ENCODE measurements at places on chromosomes 2 and 18. TPM values are rescaled to one million over a fixed set of nuclear protein-coding genes. Genes with fewer than 3 reads are reported as not detected.

The ANKRD53 gene
- total RNA-seq = 1.5 TPM

GRCh38 chr18:65398347-65399075 lies 352.3 kb upstream of the CDH7 start:
- no peak for DNase-seq

- DNase-seq = no peak
Measured at GRCh38 chr18:44799382-44799906, 118.8 kb downstream of the SETBP1 start.

DNA sequence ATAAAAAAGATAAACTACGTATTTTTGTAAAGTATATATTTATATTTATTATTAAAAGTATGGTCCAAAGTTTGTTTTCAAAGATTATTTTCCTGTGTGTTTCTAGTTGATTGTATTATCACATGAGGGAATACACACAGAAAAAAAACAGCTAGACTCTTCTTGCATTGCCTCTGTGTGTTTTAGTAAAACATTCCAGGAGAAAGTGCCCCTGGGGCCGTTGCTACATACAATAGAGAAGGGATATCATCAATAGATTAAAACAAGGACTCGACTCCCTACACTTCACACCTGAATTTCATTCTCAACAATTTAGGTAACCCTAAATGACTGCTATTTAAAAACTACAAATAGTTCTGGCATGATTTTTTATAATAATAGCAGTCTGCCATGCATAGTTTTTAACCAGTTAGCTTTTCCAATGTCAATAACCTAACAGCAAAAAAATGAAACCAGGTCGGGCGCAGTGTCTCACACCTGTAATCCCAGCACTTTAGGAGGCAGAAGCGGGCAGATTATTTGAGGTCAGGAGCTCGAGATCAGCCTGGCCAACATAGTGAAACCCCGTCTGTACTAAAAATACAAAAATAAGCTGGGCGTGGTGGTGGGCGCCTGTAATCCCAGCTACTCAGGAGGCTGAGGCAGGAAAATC lies 171.3 kb downstream of the DNAH6 start:
- no peak for DNase-seq

GRCh38 chr2:171514908-171515582 lies 7.2 kb upstream of the CYBRD1 start:
- DNase-seq = no peak

- DNase-seq = no peak
Measured at GRCh38 chr2:233990261-233990798, 60.2 kb upstream of the SPP2 start.

- DNase-seq = no peak
Measured at GRCh38 chr2:8488001-8488738, 193.7 kb upstream of the ID2 start.

DNA sequence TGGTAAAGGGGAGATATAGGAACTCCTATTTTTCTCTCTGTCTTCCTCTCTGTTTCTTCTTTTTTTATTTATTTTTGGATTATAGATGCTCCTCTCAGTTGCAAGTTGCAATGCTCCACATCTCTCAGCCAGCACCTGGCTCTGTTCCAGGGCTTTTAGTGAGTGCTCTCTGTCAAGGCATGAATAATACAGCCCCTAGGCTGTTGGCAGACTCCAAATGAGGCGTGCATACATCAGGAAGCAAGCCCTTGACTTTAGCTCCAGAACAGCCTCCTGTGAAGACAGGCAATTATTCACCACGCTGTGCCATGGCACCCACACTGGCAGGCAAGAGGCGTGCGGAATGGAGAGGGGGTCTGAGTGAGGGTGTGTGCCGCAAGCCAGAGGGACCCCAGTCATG lies 228.1 kb upstream of the PXDN start:
- no peak for DNase-seq

The ARHGAP28 gene
- 2.9 TPM for total RNA-seq

The HOXD4 gene
- 4.5 TPM for total RNA-seq

- DNase-seq = peak; percentile 87
Measured at GRCh38 chr2:46471-47345, at the start of gene FAM110C. FAM110C (minus strand) TSS chr2:46505; CDS start chr2:46385, 120 bp downstream.

DNA sequence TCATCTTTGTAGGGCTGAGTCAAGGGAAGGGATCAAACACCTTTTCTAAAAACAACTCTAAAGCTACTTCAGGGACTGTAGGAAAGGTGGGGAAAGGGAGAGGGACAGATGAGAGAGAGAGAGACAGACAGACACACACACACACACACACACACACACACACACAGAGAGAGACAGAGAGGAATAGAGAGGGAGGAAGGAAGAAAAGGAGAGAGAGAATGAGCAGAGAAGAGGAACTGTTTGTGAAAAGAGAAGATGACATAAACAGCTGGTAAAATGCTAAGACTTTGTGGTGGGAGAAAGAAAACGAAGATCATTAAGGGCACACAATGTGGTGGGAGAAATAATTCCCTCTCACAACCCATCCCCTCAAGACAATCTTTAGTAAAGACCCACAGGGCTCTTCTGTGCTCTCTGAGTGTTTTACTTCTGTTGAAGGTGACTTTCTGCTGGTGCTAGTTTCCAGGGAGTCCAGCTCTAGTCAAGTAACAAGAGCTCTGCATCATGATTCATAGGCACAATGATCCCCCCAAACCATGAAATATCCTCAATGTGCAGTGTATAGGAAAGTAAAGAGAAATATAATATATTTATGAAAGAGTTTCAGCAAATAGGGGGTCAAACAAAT lies 77.2 kb upstream of the STK17B start:
- no peak for DNase-seq

- DNase-seq = no peak
Measured at GRCh38 chr18:63079114-63079513, 240.5 kb downstream of the BCL2 start.

The SERPINB4 gene
- total RNA-seq = not detected

DNA sequence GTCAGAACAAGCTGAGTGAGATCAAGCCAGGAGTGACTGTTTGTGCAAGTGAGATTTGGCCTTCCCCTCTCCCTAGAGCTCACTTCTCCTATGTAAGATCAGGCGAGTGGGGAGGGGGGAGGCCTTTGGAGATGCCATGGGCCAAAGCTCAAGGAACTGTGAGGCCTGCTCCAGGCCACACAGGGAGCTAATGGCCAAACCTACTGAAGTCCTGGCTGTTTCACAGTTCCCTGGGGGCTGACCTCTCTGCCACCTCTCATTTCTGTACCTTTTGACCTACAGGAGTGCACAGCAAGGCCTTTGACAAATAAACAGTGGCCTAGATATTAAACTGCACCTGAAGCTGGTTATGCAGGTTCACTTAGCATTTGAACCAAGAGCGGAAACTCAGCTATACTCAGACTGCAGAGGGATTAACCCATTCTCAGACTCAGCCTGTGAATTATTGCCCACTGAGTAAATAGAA lies 235.0 kb upstream of the NT5C1B start:
- no peak for DNase-seq

The GALNT13 gene
- total RNA-seq = 0.65 TPM

DNA sequence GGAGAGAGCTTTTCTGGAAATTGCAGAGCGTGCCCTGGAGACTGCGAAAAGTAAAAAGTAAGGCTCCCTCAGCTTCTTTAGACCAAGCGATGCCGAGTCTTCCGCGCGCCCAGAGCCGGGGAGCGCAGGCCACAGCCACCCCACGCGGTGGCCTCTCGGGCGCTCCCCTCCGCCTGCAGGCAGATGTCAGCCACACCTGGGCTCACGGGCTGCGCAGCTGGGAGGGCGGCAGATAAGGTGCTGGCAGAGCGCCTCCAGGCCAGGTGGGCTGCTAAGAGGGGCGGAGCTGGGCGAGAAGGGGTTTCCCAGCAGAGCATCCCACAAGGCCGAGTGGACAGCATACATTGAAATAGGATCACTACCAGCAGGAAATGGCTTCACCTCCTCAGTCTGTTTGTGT lies 81.7 kb downstream of the ARHGEF4 start:
- no peak for DNase-seq

DNA sequence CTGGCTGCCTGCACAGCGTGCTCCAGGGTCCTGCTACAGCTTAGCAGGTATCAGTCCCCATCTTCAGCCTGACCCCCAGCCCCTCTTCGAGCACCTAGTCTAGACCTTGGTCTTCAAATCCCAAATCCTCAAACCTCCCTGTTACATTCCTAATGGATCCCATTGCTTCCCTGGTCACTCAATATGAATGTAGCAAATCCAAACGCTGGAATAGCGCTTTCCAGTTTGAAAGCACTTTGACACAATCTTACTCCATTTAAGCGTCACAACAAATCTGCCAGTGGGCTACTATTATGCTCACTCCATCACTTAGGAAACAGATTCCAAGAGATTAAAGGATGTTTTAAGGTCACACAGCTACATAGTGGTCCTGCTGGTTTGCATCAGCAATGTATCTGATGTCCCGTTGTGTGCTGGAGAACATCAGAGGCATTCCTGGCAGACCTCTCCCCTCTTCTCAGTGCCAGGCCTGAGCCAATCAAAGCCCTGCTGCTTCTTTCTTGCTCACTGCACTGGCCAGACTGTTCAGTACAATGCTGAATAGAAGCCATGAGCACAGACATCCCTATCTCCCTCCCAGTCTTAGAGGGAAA lies 11.1 kb upstream of the INO80C start:
- DNase-seq = no peak

- DNase-seq = no peak
Measured at GRCh38 chr2:239406316-239406995, 5.6 kb upstream of the HDAC4 start.

GRCh38 chr18:80097201-80097600 lies 11.9 kb upstream of the ADNP2 start:
- DNase-seq = no peak

- no peak for DNase-seq
Measured at GRCh38 chr18:79396431-79397246, 909 bp downstream of the NFATC1 start.

The SAP130 gene
- total RNA-seq = 11.7 TPM

- no peak for DNase-seq
Measured at GRCh38 chr2:234095301-234095700, 44.8 kb downstream of the SPP2 start.

The CNTNAP5 gene
- total RNA-seq = not detected

The ABCG8 gene
- total RNA-seq = not detected

- DNase-seq = no peak
Measured at GRCh38 chr2:166677996-166678395, 183.9 kb upstream of the SCN7A start.

- DNase-seq = no peak
Measured at GRCh38 chr18:35983147-35983546, 10.7 kb downstream of the RMP24 start.

GRCh38 chr2:220044383-220044782 lies 417.0 kb downstream of the SLC4A3 start:
- no peak for DNase-seq

DNA sequence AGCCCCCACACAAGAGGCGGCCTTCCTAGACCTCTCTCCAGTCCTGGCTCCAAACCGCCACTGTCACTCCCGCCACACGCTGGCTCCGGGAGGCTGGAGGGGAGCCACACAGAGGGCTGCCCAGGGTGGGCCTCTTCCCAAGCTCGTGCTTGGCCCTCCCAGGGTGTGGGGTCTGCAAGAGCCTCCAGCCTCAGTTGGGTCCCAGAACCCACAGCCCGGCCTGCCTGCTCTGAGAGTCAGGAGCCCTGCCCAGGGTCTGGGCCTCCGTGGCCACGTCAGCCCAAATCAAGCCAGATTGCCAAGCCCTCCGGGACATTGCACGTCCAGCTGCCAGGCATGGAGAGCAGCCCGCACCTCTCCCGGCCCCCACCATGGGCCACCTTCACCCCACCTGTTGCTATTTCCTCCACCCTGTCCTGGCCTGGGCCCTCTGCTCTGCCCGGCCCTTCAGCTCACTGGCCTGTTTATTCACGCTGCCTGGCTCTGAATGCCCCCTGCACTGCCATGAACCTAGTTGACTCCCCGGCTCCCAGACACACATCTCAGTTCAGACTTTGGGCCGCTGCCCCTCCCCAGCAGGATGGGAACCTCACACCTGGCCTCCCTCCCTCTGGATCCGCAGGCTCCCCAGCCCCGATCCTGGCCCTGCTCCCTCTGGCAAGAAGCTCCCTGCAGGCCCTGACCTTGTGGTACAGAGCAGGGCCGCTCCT lies 61.0 kb downstream of the BIN1 start:
- peak; percentile 15 for DNase-seq

DNA sequence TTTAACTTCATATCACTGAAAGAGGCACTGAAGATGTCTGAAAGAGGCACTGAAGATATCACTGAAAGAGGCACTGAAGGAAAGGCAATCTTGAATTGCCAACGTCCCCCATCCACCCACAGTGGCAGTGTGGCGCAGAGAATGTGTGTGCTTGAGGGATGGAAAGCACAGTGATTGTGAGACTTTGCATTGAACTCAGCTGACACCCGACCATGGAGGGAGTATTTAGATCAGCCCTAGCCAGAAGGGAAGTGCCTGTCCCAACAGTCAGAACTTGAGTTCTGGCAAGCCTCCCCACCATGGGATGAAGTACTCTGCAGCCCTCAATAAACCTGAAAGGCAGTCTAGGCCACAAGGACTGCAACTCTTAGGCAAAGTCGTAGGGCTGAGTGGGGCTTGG lies 33.8 kb downstream of the MAP4K3 start:
- no peak for DNase-seq

- DNase-seq = no peak
Measured at GRCh38 chr2:24842081-24843050, 49.1 kb downstream of the CENPO start.

GRCh38 chr2:221044781-221045180 lies 527.3 kb downstream of the EPHA4 start:
- DNase-seq = no peak

DNA sequence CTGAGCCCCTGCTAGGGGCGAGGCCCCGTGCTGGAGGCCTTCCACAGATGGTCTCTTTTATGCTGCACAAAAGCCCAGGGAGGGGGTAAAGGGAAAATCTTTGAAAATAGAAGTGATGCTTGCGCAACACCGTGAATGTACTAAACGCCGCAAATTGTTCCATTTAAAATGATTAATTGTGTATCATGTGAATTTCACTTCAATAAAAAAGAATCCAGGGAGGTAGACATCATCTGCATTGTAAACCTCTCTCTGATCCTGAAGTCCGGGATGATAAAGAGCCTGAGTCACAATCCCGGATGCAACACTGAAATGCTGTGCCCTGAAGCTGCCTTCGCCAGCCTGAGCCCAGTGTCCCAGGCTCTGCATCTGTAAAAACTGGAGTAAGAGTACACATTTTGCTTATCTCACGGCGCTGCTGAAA lies 107.7 kb upstream of the PPP1CB start:
- peak; percentile 42 for DNase-seq

The TTR gene
- not detected for total RNA-seq

The LIMS4 gene
- total RNA-seq = 8.9 TPM

DNA sequence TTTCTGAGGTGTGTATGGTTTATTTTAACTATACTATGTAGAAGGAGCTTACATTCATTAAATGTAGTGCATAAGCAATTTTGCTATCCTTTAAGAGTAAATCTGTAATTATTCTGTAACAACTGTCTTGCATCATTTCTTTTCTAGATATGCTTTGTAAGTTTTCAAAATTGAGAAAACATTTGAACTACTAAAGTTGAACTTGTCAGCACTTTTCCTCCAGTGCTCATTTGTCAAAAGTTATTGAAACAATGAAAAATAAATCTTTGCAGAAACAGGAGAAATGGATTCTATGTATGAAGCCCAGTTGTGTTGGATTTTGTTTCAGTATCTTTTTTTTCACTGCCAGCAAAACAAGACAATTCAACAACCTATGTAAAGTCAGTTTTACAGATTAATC lies 14.5 kb upstream of the ZNF385B start:
- DNase-seq = no peak

GRCh38 chr2:100240386-100240785 lies 81.9 kb downstream of the LONRF2 start:
- DNase-seq = no peak
